Ascending aorta (tissue), 2 donors: ENCODE measurements at places on chromosomes 1 and 21. TPM values are rescaled to one million over a fixed set of nuclear protein-coding genes. Genes with fewer than 3 reads are reported as not detected.

Gene VTCN1
- not detected for total RNA-seq

DNA sequence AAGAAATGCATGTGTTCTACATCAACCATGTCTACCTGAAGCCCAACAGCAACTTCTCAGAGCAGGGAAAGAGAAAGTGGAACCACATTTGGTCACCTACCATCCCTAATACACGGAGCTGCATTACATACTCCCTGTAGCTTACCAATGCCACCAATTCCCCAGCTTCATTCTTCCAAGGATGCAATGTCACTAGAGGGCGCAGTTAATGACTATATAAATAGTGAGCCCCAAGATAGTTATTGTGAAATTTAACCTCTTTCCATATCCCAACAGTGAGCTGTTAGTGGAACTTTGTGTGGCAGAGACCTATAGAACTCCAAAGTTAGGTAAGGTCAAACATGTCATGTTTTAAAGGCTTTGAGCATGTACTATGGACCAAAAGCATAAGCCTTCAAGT is 618.3 kb downstream of the SMYD3 start:
- H3K4me1 ChIP-seq: no peaks in the 10 kb centered on the region
- no peak overlapping the region for H3K4me3 ChIP-seq
- no peak overlapping the region for H3K27ac ChIP-seq
- DNase-seq: no peak
- H3K27me3 ChIP-seq: no peaks in the 10 kb centered on the region
- H3K36me3 ChIP-seq: no peaks in the 10 kb centered on the region

Gene ROR1
- 115 TPM for total RNA-seq

GRCh38 chr21:26686278-26686677 is 113.2 kb upstream of the CYYR1 start:
- no peak overlapping the region for H3K4me3 ChIP-seq
- H3K27me3 ChIP-seq: no peaks in the 10 kb centered on the region
- no peaks in the 10 kb centered on the region for H3K4me1 ChIP-seq
- no peak overlapping the region for H3K27ac ChIP-seq

Gene PMVK
- total RNA-seq: 9.6 TPM
